WTC11 (cell line): ENCODE measurements at places on chromosomes 6 and 20. TPM values are rescaled to one million over a fixed set of nuclear protein-coding genes. Genes with fewer than 3 reads are reported as not detected.

The C6orf15 gene
- not detected in 3 replicates for total RNA-seq

The TINAG gene
- total RNA-seq, result not detected in 3 replicates

The IRF4 gene
- 1.6 to 2.2 TPM (median 2.2 TPM) in 3 replicates for total RNA-seq

The BANF2 gene
- not detected in 3 replicates for total RNA-seq

The HSPA1L gene
- 1.2 to 2.1 TPM (median 1.9 TPM) in 3 replicates for total RNA-seq

The ADGRF5 gene
- 0.11 to 0.25 TPM (median 0.24 TPM) in 3 replicates for total RNA-seq

The SPAG4 gene
- 3.5 to 8.6 TPM (median 8.4 TPM) in 3 replicates for total RNA-seq

DNA sequence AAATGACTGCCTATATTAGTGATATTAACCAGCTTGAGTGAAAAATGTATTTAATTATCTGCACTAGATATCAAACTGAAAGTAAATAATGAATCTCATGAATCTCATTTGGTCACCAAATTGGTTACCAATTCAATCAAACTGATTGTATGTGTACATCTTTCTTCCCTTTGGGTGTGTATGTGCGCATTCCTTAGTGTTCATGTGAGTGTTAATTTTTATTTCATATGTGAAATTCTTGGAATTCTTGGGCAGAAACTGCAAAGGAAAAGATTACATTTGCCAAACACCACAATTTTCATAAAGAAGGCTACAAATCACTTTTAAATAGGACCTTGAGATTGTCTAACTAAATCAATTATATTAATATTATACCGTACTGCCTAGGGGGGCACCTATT, 648.4 kb upstream of the MARCKS start:
- no peak for DNase-seq

GRCh38 chr6:35739645-35740524, 3.1 kb downstream of the ARMC12 start:
- DNase-seq, result no peak

GRCh38 chr6:93416571-93417420, 2.6 kb downstream of the EPHA7 start:
- peak; percentile 65 for DNase-seq

DNA sequence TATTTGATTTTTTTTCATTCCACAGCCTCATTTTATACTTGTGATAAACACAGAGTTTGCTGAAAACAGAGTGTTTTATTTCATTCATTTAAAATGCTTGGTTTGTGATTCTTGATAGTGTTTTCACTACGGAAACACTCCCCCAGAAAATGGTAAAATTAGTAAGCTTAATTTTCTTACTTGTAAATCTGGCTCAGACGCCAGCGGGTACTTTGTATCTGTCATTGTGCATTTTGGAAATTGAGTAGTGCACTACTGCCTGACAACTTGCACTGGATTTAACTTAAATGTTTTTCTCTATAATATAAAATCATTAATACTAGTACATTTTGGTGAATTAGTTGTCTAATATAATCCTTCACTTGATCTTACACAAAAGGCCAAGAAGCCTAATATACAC, 37.0 kb upstream of the HINT3 start:
- no peak for DNase-seq

DNA sequence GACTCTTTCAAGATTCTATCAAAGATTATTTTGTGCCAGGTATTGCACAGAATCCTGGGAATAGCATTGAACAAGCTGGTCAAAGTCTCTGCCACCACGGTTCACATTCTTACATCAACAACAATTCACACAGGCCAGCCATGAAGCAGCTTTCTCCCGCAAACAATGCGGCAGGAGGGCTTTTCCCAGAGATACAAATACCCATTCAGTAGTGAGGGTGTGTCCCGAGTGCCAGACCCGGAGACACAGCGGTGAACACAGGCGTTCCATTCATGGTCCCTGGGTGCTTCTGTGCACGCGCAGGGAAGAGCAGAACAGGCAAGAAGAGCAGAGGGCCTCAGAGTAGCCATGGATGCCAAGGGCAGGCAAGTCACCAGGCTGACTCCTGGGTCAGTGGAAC, 83.3 kb upstream of the PDE10A start:
- DNase-seq, result no peak

DNA sequence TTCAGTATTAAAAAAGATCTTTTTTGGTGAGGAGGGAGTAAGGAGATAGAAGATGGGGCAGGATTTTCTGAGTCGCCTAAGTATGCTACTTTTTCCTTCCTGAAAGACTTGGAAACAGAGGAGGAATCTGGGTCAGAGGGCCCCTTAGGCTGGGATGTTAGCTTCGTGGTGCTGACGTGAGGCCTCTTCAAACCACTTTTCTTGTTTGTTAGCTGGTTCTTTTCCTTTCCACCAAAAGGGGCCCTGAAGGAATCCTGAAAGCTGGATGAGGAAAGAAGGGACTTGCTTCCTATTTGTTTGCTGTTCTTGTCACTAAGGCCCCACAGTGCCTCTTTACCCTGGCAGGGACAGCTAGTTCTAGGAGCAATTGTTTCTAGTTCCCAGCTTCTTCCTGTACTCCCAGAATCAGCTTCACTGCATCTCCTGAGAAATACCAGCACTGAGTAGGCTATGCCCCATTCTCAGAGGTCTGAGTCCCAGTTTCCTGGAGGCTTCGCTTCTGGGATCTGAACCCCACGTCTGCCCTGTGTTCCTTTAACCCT, 2.2 kb upstream of the IL20RA start:
- DNase-seq, result no peak

DNA sequence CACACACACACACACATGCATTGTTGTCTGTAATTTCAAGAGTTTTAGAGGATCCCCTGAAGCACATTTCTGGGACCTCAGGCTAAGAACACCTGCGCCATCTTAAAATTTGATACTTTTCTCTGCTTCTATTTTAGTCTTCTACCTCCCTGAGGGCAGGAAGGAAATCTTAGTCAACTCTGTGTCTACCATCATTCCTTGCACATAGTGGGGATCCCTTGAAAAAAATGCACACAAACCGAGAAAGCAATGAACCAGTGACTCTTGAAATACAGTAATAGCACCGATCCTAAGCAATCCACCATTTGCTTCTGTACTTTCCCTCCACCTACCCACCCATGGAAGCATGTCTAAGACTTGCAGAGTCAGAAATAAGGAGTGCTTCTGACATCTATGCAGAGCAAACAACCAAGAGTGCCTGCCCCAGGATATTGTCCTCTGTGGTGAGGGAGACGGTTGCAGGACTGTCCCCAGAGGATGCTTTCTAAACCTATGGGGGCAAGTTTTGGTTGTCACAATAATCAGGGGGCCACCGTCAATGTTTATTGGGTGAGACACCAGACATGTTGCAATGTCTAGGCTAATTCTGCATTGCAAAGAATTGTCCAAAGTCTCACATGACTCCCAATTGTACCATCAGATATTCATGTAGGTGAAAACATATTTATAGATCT, 208.0 kb upstream of the TAB2 start:
- DNase-seq, result no peak

GRCh38 chr6:166023273-166023989, 144.2 kb downstream of the TBXT start:
- no peak for DNase-seq

GRCh38 chr6:79984261-79984660, 20.2 kb upstream of the TTK start:
- no peak for DNase-seq

DNA sequence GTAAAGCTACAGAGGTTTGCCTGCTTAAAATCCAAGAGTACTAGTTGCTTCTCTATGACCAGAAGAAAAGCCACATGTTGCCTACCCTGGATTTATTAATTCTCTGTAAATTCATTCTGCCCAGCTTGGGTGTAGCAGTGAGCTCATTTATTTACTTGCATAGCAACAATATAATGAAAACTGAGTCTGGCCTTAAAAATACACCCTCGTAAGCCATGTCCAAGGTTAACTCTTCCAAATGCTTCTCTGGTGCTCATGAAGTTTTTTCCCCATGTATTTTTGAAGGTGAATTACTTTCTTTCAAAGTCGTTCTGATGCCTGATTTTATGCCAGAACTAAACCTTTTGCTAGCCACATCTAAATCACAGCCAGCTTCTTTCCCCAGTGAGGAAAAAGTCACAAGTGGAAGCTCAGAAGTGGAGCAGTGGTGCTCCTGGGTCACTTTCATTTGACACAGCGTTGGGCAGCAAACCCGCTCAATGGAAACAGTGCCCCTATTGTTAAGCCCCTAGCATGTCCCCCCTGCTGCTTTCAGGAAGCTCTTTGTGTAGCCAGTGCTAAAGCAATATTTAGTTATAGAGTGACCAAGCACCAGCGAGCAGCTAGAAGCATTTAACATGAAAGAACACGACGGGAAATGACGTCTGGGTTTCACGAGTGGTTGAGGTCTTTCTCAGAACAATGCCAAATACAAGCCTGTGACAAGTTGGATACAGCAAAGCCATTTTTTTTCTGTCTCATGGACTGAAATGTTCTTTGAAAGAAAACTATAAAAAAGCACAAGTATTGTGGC, 29.8 kb downstream of the NEDD9 start:
- DNase-seq, result peak; percentile 39

DNA sequence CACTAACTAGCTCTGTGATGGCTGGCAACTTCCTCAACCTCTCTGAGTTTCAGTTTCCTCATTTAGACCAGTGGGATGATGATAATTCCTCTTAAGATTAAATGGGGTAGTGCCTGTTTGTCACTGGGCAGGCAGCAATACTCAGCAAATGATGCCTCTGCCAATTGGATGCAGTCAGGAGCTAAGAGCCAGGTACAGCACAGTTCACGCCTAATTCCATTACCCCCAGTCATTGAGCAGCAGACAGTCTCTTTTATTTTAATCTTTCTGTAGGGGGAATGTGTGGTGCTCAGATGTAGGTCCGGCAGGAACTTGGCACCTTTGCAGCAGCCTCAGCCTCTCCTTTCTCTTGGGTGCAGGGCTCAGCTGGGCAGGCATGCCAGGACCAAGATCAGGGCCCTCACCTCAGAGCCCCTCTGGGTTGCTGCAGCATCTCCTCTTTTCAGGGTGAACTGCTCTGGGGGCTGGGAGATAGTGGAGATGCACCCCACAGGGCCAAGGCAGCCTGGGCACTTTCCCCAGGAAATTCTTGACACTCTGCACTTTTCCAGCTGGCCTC, 243.8 kb downstream of the LRFN2 start:
- DNase-seq, result no peak

GRCh38 chr6:113011801-113012200, 664.7 kb downstream of the RFPL4B start:
- no peak for DNase-seq

DNA sequence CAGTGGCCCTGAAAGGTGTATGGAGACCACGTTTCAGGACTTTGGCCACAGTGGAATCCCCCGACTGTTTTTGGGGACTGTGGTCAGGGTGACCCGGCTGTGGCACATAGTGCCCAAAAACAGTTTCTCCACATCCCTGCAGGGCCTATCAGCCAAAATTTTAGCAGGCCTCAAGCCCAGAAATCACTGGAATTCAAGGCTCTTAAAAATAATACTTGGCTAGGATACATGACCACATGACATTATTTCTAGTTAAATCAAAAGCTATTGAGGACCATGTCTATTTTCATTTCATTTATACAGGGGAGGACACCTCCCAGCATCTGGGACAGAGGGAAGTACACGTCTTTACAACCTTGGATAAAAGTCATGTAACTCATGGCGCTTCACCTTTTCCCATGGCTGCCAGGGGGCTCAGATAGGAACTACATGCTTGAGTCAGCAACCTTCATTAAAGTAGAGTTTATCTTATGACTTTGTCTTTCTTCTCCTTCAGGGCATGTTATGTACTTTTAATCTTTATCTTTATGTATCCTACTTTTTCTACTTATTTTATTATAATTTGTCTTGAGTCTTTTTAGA, 70.8 kb upstream of the CD93 start:
- DNase-seq, result no peak
